A673 (cell line): ENCODE measurements at places on chromosomes 7 and 10.

DNA sequence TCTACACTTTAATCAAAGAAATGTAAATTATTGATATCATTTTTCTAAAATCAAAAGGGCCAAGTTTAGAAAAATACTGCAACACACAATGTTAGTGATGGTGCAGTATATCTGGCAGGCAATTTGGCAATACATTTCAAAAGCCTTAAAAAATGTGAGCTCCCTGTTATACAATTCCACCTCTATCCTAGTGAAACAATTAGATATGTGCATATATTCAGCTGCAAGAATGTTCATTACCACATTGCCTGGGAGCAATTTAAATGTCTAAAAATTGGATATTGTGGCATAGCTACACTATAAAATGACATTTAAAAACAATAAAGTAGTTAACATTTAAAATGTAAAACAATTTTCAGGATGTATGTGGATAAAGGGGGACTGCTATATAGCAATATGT lies 10.1 kb upstream of the ERVW-1 start:
- no peaks in the 10 kb centered on the region for H3K27me3 ChIP-seq
- H3K36me3 ChIP-seq, result peaks cover 30% of the 10 kb centered on the region
- no peaks in the 10 kb centered on the region for H3K4me1 ChIP-seq
- DNase-seq, result no peak
- H3K27ac ChIP-seq, result no peak overlapping the region
- H3K4me3 ChIP-seq, result no peak overlapping the region

DNA sequence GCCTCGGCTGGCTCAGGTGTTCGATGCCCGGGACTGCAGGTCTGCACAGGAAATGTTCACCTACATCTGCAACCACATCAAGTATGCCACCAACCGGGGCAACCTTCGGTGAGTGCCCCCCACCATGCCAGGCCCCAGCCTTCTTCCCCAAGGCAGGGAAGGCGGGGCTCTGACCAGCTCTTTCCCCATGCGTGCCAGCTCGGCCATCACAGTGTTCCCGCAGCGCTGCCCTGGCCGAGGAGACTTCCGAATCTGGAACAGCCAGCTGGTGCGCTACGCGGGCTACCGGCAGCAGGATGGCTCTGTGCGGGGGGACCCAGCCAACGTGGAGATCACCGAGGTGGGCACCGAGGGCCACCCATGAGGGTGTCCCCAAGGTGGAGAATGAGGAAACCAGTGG lies 7.5 kb downstream of the NOS3 start:
- H3K4me3 ChIP-seq, result no peak overlapping the region
- H3K27me3 ChIP-seq, result no peaks in the 10 kb centered on the region
- DNase-seq, result no peak
- peaks cover 4% of the 10 kb centered on the region for H3K4me1 ChIP-seq
- H3K27ac ChIP-seq, result no peak overlapping the region
- H3K36me3 ChIP-seq, result no peaks in the 10 kb centered on the region

- no peak for DNase-seq
- no peak overlapping the region for H3K27ac ChIP-seq
- H3K27me3 ChIP-seq, result no peaks in the 10 kb centered on the region
- no peaks in the 10 kb centered on the region for H3K4me1 ChIP-seq
These were observed 5.0 kb upstream of the TRUB1 start for GRCh38 chr10:114932945-114933344.

DNA sequence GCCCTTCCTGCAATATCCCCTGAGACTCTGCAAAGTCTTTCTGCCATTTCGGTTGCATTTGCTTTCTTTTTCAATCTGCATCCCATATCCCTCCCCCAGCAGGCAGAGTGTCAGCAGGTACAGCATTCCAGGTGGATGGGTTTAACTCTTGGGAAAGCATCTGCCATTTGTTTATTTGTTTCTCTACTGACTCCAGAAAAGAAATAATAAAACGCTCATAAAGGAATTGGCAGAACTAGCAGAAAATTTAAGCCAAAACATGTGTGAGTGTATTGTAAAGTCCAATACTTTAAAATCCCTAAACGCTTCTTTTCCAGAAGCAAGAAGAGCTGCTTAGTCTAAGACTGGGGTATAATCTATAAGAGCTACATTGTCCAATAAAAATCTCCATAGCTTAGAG lies 393.8 kb downstream of the TNS3 start:
- DNase-seq, result no peak
- no peak overlapping the region for H3K27ac ChIP-seq
- no peaks in the 10 kb centered on the region for H3K4me1 ChIP-seq
- H3K36me3 ChIP-seq, result no peaks in the 10 kb centered on the region
